IMR-90 (cell line): ENCODE measurements at places on chromosomes 6 and 20.
A peak's percentile ranks its signal among the peaks of the same experiment; 100 is the strongest.

- DNase-seq, result no peak
Measured at GRCh38 chr6:36586606-36587005, 7.6 kb upstream of the SRSF3 start.

DNA sequence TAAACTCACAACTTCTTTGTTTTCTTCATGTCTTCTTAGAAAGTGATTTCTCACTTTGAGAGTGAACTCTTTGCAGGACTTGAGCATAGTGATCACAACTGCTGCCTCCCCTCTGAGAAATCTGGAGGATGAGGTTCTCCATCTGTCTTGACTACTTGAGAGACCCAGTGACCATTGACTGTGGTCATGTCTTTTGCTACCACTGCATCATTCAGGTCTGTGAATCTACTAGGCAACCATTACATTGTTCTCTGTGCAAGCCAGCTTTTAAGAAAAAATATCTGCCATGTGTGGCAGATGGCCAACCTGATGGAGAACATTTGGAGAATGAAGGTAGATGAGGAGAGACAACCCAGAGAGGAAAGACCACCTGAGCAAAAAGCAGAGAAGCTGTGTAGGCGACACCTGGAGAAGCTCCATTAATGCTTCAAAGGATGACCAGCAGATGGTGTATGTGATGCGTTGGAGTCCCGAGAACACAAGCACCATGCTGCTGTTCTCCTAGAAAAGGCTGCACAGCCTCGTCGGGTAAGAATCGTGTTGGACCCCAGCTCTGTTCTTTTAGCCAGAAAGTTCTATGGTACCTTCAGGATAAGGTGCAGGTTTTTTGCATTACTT is 25.1 kb upstream of the TRIM26 start:
- DNase-seq, result peak; percentile 31

- DNase-seq, result no peak
Measured at GRCh38 chr6:138231381-138231886, 13.1 kb upstream of the PBOV1 start.

DNA sequence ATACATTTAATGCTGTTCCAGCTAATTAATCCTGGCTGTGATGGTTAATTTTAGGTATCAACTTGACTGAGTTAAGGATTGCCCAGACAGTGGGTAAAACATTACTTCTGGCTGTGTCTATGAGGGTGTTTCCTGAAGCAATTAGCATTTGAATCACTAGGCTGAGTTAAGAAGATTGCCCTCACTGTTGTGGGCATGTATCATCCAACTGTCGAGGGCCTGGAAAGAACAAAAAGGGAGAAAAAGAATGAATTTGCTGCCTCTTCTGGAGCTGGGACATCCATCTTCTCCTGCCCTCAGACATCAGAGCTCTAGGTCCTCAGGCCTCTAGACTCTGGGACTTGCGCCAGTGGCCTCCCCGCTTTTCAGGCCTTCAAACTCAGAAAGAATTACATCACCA is 34.3 kb downstream of the SDHAF4 start:
- no peak for DNase-seq

- DNase-seq, result no peak
Measured at GRCh38 chr6:12818324-12818723, 101.8 kb downstream of the PHACTR1 start.

DNA sequence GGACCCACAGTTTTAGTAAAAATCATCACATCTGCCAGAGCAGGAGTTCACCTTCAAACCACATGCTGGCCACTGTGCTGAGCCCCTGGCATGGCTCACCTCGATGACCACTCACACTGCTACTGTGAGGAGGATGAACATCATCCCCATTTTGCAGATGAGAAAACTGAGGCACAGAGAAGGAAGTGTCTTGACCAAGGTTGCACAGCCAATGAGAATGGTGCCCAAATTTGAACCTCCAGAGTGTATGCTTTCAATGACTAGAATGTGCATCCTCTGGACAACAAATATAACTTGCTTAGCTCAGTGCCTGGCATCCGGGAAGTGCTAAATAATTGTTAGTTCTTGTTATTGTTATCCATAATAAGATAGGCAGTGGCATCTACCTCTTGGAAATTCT is 37.2 kb upstream of the FAM83D start:
- no peak for DNase-seq
